ENCODE measurements at places on chromosomes 2 and 18.

GRCh38 chr2:28616396-28616999, 120.6 kb downstream of the PLB1 start:
- DNase-seq: no peak

DNA sequence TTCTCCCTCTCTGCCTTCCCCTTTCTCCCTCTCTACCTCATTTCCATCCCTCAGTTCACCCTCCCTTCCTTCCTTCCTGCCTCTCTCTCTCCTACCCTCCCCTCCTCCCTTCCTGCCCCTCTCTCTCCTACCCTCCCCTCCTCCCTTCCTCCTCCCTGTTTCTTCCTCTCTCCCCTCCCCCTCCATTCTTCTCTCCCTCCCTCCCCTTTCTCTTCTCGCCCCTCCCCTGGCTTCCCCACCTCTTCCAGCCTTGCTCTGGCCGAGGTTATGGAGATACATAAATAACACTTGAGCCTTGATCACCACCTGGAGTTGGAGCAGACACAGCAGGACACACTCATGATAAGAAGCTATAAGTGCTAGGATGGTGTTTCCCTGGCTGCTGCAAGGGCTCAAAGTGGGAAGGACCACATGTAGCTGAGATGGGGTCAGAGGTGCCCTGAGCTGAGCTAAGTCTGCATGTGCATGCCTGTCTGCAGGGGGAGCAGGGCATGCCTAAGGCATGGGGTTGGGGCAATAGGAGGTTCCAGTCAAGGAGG, 326.1 kb upstream of the HS6ST1 start:
- no peak for DNase-seq

DNA sequence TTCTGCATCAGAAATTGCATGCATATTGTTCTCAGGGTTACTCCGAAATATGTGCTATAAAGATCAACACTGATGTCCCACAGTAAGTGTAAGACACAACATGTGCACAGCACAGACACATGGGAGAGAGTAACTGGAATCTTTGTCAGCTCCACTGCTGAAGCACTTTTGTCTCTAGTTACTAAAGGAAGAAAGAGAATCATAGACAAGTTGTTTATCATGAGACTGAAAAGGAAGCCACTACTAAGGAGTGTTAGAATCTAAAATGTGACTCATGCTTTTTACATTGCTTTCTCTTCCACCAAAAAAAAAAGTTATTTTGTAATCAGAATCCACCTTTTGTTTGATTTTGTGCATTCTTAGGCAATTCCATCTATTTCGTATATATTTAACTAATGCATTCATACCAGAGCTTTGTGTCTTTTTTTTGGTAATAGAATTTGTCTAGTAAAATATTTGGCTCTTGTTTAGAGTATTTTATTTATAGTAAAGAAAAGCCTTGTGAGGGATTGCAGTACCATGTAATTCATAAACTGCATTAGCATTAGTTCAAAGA, 502.4 kb downstream of the FBXO15 start:
- DNase-seq: no peak

DNA sequence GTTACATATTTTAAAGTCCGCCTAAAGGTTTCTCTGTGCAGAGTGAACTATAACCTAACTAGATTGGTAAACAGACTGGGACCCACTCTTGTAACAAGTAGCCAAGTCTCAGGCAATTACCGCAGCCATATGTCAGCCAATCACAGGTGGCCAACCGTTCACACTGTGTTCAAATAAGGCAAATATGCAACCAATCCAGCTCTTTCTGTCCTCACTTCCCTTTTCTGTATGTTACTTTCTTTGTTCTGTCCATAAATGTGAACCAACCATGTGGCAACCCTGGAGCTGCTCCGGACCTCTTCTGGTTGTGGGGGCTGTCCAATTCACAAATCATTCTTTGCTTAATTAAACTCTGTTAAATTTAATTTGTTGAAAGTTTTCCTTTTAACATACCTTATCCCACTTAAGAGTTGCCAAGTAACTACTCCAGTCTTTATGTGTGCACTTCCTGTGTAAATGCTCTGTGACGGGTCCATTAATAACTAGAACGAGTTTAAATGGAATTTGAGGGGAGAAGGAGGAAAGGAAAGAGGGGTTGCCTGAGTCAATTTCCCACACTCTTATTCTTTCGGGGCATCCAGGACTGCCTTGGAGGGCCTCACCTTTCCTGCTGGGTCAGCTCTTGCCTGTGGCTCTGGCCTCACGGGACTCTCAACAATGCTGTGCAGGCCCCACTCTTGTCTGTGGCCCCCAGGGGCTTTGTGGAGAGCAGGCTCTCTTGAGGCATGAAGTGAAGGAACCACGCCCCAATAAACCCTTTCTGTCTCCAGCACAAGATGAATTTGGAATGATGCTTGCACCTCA, 6.6 kb upstream of the RPL37A start:
- DNase-seq: no peak

GRCh38 chr2:127567351-127567854, 31.9 kb downstream of the MYO7B start:
- DNase-seq: no peak

DNA sequence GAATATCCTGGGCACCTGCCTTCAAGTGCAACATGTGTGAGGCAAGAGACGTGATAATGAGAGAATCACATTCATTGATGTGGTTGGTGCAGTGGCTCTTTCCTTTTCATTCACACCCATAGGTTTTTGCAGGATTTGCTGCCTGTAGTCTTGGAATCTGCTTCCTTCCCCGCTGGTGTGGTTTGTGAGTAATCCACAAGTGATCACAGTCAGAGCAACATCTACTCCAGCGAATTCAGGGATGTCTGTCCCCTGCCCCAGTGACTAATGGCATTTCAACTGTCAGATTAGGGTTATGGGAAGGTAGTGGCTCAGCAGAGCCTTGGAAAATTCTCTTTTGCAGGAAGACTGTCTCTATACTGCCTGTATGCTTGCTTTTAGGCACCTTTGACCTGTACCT, 225.5 kb upstream of the RBMS1 start:
- no peak for DNase-seq

GRCh38 chr18:2881840-2882195, 35.0 kb downstream of the EMILIN2 start:
- no peak for DNase-seq

- DNase-seq: no peak
Observed at GRCh38 chr2:234488913-234489451, 7.9 kb downstream of the ARL4C start.

- DNase-seq: no peak
Observed at GRCh38 chr2:128789776-128790455, 471.2 kb upstream of the HS6ST1 start.

DNA sequence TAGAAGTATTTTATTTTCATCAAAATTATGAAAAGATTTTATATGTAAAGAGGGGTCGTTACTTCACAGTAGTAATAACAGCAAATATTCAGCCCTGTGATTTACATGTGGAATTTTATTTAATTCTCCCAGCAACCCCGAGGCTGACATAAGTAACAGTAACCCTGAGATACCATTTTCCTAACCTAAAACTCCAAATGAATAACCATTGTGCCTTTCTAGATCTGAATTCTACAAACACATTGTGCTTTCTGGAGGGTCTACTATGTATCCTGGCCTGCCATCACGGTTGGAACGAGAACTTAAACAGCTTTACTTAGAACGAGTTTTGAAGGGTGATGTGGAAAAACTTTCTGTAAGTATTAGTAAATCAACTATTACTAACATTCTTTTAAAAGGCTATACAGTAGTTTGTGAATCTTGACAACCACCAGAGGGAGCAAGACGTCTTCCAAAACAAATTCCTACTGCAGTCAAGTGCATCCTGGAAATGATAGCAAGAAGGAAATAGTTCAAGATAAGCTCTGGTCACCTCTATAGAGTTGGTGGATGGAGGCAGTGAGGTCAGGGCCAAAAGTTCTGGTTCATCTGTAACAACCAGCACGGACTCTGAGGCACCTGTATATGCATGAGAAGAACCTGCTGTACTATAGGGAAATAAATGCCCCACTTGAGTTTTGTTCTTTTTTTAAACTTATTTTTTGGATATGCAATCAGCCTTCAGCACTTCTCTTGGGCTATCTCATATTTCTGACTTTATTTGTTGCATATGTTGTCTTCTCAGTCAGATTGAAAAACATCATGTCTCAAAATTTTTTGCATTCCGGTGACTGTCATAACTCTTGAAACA, 37.4 kb downstream of the ACTR2 start:
- DNase-seq: no peak

DNA sequence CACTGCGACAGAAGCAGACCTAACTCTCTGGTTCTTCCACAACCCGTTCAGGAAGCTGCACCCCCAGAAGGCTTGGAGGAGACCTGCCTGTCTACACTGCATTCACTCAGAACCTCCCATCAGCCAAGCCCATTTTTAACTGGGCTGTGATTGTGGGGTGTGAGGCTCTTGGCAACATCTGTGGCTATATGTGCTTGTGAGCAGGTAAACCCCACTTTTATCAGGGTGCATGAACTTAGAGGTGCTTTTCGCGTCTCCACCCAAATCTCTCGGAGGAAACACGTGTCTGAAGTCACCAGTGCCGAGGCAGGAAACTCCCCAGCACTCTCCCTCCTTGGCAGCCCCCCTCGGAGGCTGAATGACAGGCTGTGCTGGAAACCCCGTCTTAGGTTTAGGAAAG, 158.2 kb upstream of the SALL3 start:
- DNase-seq: no peak

GRCh38 chr18:26919627-26920026, 54.1 kb upstream of the AQP4 start:
- no peak for DNase-seq

- no peak for DNase-seq
Observed at GRCh38 chr2:232435375-232435648, 20.6 kb upstream of the ALPI start.
